A549 treated with Hydrocortisone at 1 μM for 4 hours (cell line): ENCODE measurements at places on chromosomes 7 and 10. TPM values are rescaled to one million over a fixed set of nuclear protein-coding genes. Genes with fewer than 3 reads are reported as not detected.

The PRKG1 gene
- total RNA-seq = 0.01 to 0.02 TPM in 2 of 5 replicates, not detected in the others

The LIPF gene
- 0.06 TPM in 1 of 5 replicates, not detected in the others for total RNA-seq

The COL17A1 gene
- 1.7 to 2.4 TPM (median 2.2 TPM) in 5 replicates for total RNA-seq

The MPP7 gene
- total RNA-seq = 0.10 to 0.13 TPM (median 0.10 TPM) in 5 replicates

The IL6 gene
- total RNA-seq = 0.80 to 1.9 TPM (median 1.1 TPM) in 5 replicates

The AKR1C1 gene
- 433 to 601 TPM (median 576 TPM) in 5 replicates for total RNA-seq

The GLI3 gene
- 0.07 to 0.25 TPM (median 0.13 TPM) in 5 replicates for total RNA-seq

The CYP3A4 gene
- 0.07 to 0.15 TPM in 2 of 5 replicates, not detected in the others for total RNA-seq

The GJD4 gene
- not detected in 5 replicates for total RNA-seq

The PDIA4 gene
- total RNA-seq = 164 to 209 TPM (median 175 TPM) in 5 replicates

The ZNF277 gene
- 10.5 to 20.1 TPM (median 13.3 TPM) in 5 replicates for total RNA-seq

The TET1 gene
- 0.43 to 0.90 TPM (median 0.55 TPM) in 5 replicates for total RNA-seq

The PTN gene
- total RNA-seq = not detected in 5 replicates

The ZNF488 gene
- 10.9 to 15.0 TPM (median 13.2 TPM) in 5 replicates for total RNA-seq

The FRMPD2 gene
- 0.07 to 0.15 TPM (median 0.13 TPM) in 3 of 5 replicates, not detected in the others for total RNA-seq

The SSC4D gene
- total RNA-seq = 0.71 to 1.4 TPM (median 1.1 TPM) in 5 replicates

The KCNK18 gene
- not detected in 5 replicates for total RNA-seq

The SYT15B gene
- 2.5 to 3.7 TPM (median 3.3 TPM) in 5 replicates for total RNA-seq

The PRSS37 gene
- not detected in 5 replicates for total RNA-seq

The GTF2IRD1 gene
- total RNA-seq = 19.3 to 26.4 TPM (median 24.1 TPM) in 5 replicates
